CD4-positive, alpha-beta T cell treated with Interleukin-4 for 1 hour (primary cell): ENCODE measurements at places on chromosomes 2 and 18.

- DNase-seq, result no peak
Observed at GRCh38 chr2:26723991-26724750, 31.6 kb downstream of the KCNK3 start.

- no peak for DNase-seq
Observed at GRCh38 chr18:59123588-59124369, 15.9 kb upstream of the SEC11C start.

DNA sequence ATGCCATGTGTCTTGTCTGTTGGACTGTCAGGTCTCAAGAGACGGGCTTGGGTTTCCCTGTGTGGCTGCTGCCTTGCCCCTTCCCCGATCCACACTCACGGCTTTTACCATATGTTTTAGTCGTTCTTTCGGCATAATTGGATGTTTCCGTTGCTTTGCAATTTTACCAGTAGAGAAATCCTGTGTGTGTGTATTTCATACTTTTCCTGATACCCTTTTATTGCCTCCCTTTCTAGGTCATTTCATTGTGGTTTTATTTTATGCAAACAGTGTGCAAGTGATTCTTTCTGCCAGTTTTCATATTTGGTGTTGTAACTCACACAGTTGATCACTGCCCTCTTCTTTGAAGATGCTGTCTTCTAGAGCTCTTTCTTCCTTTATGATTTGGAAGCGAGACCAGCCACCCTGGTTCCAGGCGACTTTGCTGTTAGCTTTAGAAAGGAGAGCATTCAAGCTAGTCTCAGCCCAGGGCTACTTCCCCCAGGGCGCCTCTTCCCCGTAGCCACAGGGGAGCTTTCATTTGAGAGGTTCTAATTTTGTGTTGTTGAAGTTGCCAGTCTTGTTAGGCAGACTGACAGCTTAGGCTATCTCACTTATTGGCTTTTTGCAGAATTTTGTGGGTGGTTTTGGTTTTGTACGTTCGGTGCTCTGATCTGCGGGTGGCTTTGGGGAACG lies 17.0 kb downstream of the SH3BP4 start:
- DNase-seq, result no peak

DNA sequence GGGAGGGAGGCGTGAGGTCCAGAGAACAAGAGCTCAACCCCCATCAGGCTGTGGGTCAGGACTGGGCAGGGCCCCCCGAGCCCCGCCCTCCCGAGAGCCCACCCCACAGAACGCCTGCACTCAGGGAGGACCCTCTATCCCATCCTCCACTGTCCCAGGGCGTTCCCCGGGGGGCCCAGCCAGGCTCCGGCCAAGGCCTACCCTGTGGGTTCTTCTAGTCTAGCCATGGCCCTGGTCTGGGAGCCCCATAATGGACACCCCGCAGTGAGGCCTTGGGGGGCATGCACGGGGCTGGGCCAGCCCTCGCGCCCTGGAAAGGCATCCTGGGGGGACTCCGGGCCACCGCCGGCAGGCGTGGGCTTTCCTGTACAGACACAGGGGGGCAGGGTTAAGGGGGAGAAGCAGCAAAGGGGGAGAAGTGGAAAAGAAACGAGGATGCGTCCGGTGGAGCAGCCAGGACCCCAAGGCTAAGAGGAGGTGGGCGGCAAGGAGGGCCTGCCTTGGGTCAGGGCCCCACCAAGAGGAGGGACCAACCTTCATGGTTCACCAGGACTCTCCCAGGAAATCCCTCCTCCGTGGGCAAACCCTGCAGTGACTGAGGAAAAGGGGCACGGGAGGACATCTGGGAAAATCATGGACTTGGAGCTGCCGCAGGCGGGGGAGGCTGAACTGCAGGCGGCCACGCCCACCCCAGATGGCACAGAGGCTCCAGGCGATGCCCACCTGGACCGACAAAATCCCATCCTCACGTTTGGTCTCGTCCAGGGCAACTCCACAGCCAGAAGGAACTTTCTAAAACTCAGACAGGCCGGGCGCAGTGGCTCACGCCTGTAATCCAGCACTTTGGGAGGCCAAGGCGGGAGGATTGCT lies 2.7 kb upstream of the CROCC2 start:
- no peak for DNase-seq

- DNase-seq, result no peak
Observed at GRCh38 chr2:25845843-25846505, 32.3 kb downstream of the ASXL2 start.

- DNase-seq, result peak; percentile 25
Observed at GRCh38 chr18:336713-337112, 68.9 kb upstream of the THOC1 start.

DNA sequence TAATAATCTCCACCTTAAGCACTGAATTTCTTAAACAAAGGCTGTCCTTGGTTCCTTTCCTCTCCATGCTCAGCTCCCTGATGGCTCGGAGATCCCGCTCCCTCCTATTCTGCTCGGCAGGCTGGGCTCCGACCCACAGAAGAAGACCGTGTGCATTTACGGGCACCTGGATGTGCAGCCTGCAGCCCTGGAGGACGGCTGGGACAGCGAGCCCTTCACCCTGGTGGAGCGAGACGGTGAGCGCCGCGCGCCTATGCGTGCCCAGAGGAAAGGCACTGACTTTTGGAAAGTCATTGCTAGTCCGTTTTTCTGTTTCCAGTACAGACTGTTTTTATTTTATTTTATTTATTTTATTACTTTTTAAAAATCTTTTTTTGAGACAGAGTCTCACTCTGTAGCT lies 9.6 kb downstream of the CNDP2 start:
- no peak for DNase-seq

- no peak for DNase-seq
Observed at GRCh38 chr2:106115250-106115649, 78.9 kb downstream of the UXS1 start.

DNA sequence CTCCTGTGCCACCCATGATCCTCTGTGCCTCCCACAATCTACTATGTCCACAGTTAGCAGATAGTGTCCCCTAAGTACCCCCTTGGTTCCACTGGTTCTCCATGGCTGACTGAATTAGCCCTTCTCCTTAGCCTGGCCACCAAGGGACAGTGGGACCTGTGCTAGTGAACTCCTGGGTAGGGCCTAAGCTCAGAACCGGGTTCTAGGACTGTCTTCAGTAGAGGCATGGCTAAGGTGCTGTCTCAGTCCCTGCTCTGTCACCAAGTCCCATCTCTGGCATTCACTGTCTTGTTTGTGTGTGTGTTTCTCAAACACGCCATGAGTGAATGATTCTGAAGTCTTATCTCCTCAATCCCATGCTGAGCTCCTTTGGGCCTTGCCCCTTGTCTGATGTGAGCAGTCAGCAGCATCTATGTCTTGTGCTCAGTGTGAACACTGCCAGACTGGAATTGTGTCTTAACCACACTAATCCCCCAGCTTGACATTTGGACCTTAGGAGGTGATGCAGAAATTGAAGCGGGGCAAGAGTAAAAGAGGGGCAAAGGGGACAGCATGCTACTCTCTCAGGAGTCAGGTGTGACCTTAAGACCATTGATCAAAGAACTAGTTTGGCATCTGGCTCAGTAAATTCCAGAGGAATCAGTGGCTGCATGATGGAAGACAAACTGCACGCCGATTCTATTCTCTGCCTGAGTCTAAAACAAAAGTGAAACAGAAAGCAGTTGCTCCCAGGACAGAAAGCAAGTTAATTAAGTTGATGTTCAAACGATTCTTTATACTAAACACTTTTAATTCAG lies 190.5 kb downstream of the ALPK2 start:
- no peak for DNase-seq

DNA sequence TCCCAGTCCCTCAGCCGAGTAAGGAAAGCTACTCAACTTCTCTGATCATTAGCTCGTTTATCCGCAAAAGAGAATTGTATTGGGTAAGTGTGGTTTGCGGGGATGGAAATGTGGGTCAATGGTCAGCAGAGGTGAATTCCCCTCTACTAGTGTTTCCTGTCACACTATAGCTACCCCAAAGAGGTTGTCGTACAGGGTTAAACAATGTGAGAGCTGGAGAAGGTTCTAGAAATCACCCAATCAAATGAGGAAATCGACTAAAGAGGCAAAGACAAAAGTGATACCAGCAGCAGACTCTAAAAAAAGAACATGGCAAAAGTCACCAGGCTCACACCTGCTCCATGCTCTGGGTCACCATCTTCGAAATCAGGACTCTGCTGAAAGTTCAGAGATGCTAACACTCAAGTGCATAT lies 144.7 kb upstream of the ITGA4 start:
- DNase-seq, result peak; percentile 68

DNA sequence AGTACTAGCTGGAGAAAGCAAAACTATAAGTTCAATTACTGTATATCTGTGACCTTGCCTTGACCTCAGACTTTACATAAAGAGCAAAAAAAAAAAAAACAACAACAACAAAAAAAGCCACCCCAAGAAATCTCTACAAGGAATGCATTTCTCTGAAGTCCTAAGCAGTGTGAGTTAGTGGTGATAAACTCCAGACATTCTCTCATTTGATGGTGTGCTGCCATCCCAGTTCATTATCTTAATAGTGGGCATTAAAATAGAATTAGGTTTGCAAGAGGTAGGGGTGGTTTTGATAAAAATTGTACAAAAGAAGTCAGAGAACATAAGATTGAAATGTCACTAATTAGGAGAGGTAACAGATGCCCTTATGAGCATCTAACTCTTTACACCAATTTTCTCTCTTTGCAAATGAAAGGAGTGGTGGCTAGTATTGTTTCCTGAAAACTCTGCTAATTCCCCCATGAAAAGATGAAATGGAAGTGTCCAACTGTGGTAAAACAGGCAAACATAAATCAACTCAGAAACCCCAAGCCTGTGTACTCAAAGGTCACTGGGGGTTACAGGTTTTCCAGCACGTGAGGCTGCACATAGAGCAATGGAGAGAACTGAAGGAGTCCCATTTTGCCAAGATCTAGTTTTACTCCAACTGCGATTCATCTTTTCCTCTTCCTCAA lies 131.9 kb downstream of the MEIS1 start:
- DNase-seq, result no peak

DNA sequence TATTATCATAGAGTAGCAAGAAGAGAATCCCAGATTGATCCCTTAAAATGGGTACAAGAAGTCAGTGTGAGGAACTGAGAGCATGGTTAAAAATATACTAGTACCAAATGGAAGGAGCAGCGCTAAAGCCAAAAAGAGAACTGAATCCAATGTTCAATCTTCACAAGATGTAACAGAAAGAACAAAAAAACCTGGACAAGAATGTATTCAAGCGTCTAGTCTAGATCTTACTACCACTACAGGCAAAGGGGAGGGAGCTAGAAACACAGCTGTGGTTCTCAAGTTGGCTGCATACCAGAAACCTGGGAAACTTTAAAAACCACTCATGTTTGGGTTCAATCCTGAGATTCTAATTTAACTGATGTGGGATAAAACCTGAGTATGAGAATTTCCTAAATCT lies 57.5 kb downstream of the PIAS2 start:
- no peak for DNase-seq
